ENCODE measurements at places on chromosomes 4 and X.

DNA sequence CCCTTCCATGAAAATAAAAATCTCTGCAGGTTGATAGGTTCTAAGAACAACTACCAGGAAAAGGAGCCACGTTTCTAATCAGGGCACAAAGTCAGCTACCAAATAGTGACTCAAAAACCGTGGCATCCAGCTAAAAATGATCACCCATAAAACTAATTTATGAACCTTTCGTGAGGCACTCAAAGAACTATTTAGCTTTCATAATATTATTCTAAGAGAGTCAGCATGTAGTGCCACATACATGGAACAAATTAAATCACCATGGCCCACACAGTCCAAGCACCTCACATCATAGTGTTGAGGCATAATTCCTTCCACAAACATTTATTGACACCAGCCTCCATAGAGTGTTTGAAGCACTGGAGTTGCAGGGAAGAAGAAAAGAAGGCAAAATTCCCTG, 252.0 kb upstream of the PPARGC1A start:
- no peak for DNase-seq

DNA sequence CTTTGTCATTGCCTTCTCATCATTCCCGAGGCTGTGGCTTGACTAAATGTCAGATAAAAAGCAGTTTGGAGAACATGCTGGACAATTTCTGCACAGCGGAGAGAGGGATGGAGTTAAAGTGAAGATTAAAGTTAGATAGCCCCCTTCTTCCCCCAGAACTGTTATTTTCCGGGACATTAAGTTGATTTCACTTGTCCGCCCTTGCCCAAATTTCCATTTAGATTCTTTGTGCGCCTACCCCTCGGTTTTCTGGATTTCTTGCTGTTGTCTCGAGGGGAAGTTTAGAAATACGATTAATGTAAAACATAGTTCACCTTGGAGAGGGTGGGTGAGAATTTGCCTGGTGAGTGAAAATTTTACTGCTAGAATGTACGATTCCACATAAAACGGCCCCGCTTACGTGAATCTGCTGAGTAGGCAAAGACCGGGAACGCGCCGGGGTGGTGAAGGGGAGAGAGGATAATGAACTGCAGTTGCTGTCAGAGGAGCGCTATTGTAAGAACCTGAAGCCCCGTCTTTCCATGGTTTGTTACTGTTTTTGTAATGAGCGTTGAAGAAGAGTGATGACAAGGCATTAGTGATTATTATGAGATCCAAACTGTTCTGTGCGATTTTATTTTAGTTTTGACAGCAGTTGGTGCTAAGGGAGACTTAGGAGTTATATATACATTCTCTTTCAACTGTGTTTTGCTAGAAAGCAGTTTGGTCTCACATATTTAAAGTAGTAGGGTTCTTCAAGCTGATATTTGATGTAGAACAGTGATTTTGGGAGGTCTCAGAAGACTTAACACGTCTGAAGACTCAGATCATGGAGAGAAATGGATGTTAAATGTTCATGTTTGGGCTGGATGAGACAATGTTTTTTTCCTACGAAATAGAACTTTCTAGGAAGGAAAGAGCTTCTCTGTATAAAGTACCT, 73.0 kb downstream of the AFF1 start:
- DNase-seq = no peak

DNA sequence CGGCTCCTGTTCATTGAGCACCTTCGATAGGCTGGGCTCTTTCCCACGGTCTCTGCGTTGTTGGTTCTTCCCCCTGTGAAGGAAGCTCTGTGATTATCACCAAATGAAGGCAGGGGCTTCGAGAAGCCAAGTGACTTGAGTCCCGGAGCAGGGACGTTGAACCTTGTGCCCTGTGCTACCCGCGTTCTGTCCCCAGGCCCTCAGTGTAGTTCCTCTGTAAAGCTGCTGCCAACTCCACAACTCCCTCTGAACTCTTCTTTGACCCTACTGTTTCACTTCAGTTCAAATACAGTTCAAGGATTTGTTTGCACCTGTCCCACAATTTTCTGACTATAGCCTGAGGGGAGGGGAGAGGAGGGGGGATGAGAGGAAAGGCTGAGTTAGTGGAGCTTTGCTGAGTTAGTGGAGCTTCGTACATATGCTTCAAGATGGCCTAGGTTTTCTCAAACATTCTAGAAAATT, 635 bp upstream of the PHF8 start:
- DNase-seq = no peak

DNA sequence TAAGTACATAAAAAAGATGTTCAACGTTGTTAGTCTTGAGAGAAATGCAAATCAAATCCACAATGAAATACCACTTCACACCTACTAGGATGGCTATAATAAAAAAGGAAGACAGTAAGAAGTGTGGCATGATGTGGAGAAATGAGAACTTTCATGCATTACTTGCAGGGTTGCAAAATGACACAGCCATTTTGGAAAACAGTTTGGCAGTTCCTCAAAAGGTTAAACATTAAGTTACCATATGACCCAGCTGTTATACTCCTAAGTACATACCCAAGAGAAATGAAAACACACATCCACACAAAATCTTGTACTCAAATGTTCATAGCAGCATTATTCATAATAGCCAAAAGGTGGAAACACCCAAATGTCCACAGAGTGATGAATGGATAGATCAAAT, 25.8 kb upstream of the LIMCH1 start:
- DNase-seq = no peak

GRCh38 chr4:56648021-56648823, 32.9 kb downstream of the HOPX start:
- DNase-seq = no peak

- no peak for DNase-seq
Observed at GRCh38 chr4:174856926-174857800, 28.1 kb upstream of the GLRA3 start.

- DNase-seq = no peak
Observed at GRCh38 chr4:94762326-94762725, 4.6 kb downstream of the BMPR1B start.

- DNase-seq = no peak
Observed at GRCh38 chr4:179399054-179399782, 1957.0 kb upstream of the AGA start.

GRCh38 chr4:87521319-87521718, 7.9 kb downstream of the SPARCL1 start:
- DNase-seq = no peak

- DNase-seq = no peak
Observed at GRCh38 chr4:75345423-75345822, 168.8 kb downstream of the RCHY1 start.

- DNase-seq = no peak
Observed at GRCh38 chr4:152360045-152360410, 175.9 kb downstream of the FBXW7 start.

DNA sequence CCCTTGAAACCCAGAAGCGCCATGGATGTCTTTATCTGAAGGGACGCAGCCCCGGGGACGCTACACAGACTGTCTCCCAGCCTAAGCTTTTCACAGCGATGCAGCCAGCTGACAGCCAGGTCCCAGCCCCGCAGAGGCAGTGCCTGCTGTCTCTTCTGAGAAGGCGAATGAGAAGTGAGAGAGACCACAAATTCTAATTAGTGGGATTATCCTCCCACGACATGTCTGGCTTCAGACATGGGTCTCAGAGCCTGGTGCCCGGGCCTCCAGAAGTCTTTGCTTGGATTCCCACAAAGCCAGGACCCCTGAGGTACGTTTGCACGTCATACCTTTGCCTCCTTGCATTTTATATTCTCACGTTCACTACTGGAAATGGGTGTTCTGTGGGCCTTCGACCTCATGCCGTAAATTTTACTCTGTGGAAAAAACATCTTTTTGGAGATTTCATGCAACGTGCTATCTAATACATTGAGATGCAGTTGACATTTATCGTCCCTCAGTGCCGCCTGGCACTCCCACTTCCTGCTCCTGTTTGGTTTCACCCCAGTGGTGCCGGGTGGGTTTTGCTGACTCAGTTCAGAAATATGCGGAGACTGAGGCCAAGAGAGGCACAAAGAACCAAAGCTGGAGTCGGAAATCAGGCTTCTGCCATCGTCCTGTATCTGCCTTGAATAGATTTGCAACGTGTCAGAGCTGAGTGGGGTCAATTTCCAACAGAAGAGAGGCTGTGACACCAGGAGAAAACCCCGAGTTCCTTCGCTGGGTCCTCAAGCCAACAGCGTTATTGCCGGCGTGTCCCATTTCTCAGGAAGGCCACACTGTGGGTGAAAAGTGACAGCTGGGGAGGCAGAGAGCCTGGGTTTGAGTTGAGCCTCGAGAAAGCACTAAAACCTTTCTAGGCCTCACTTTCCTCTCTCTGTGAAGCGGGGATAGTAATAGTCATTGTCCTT, 114.4 kb downstream of the STK32B start:
- DNase-seq = peak; percentile 33

DNA sequence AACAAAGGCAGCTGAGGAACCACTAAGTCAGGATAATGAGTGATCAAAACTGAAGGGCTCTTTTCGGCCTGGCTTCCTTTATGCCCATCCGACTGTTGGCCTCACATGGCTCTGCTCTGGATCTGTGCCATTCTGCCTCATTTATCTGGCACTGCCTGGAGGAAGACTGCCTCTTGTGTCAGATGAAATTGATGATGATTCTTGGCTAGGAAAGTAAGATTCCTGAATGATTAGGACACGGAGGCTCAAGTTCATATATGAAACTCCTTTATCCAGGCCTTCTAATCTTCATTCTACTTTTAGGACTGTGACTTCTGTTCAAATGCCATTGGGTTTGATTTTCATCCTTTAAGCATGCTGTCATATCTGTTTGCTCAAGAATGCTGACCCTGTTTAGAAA, 475.4 kb upstream of the RPS6KA3 start:
- no peak for DNase-seq

DNA sequence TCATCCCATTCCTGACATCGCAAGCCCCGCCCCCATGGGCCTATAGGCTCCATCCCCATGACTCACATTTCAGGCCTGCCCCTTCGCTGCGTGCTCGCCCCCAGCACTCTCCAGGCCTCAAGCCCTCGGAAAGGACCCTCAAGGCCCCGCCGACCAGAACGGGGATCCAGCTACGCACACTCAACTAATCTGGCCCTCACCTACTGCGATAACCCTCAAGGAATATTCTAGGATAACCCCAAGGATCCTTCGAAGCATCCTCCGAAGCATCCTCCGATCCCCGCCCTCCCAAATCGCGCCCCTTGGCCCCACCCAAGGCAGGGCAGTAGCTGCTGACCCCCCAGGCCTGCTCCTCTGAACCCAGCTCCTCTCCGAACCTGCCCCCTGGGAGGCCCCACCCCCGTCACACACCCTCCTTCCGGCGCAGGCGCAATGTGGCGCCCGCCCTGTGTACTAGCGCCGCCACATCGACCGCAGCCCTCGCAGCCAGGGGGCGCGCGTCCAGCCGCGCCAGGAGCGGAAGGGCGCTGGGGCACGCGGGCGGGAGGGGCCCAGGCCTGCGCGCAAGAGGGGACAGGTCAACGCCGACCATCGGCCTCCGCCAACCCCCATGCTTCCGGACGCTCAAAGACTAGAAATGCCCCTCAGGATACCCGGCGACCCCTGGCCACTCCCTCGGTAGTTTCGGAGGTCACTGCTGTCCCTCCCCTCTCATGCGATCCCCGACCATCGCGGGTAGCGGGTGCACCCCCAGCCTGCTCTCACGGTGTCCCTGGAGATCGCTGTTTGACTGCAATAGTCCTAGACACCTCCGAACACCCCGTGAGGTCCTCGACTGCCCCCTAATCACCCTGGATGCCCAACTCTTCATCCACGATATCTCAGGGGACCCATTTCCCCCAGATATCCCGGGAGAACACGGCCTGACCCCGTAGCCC, 6.4 kb upstream of the MAGIX start:
- no peak for DNase-seq

DNA sequence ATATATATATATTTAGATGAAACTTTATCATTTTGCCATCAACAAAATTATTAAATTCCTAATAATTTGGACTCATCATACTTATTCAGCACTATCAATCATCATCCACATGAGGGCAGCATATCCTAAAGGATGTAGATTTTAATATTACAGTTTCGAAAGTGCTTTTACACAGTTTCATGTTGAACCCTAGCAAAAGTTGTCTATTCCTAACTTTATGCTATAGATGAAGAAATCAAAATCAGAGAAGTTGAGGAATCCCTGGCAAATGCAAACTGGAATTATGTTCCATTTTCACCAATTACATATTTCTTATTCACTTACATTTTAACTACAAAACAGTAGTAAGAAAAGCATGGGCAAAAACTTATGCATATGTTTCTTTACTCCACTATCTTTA, 36.6 kb upstream of the UGT2A1 start:
- DNase-seq = peak; percentile 57

GRCh38 chr4:155837203-155837796, 28.8 kb downstream of the ASIC5 start:
- no peak for DNase-seq

DNA sequence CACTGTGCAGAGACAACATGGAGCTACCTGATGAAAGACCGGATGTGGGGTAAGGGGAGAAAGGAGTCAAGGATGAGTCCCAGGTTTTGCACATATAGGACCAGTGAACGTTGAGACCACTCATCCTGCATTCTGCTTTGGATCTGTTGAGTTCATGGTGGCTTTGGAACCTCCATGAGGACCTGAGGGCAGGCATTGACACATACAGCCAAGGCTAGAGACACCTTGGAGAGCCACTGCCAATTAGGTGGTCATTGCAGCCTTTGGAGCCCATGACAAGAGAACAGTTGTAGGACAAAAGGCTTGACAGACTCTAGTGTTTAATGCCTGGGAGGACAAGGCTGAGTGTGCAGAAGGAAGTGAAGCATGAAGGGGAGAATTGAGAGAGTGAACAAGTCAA, 87.9 kb downstream of the STK32B start:
- DNase-seq = no peak

- no peak for DNase-seq
Observed at GRCh38 chr4:15291122-15291521, 136.7 kb upstream of the C1QTNF7 start.

DNA sequence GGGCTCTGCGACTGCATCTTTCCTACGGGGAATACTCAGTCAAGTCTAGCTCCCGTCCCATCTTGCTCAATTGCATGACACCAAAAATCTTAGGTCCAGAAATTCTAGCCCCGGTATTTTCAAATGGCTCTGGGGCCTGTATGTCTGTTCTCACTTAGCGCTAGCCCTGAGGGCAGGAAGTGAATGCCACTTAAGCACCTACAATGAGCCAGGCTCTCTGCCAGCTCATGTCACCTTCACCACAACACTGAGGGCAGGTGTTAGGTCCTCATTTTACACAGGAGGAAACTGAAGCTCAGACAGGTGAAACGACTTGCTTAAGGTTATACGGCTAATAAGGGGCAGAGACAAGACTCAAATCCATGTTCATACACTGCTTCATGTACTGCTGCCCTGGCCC, 282.8 kb downstream of the PPP1R2C start:
- no peak for DNase-seq

DNA sequence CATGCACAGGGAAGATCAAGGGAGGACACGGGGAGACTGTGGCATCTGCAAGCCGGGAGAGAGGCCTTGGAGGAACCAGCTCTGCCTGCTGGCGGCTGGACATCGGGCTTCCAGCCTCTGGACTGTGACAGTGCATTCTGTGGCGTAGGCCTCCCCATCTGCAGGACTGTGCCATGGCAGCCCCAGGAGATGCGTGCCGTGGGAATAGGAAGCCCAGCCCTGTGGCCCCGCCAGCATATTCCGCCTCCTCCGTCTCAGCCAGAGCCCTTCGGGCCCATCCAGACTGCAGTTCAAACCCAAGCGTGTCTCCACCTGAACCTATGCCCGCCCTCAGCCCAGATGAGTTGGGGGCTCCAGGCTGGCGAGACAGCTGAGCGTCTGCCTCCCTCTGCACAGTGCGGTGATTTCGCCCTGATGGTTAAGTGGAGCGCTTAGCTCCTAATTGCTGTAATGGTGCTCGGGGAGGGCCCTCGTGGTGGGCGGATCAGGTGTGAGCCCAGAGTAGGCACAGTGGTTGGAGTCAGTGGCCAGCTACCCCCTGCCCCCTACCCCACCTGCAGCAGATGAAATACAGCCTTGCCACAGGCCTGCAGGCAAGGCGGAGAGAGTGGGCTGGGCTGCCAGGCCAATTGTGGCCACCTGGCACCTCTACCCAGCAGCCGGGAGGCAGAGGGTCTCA, 133.9 kb downstream of the HMX1 start:
- no peak for DNase-seq
